ENCODE measurements at places on chromosomes 6 and 20. TPM values are rescaled to one million over a fixed set of nuclear protein-coding genes. Genes with fewer than 3 reads are reported as not detected.
A peak's percentile ranks its signal among the peaks of the same experiment; 100 is the strongest.

DNA sequence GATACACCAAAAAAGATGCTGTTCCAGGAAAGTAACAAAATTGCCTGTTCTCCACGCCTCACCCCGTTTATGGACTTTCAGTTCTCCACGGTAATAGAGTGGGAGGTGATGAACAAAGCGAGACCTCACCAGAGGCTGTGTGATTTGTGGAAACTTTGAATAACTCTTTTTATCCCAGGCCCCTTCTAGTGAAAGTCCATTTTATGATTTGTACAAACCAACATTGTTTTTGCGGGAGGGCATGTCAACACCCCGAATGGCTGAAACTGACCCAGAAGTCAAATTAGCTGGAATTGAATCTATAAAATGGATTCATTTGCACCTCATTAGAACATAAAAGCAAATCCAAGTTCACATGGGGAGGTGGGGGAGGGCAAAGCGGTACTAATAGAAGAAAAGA lies 517.8 kb downstream of the CDH26 start:
- DNase-seq: no peak

GRCh38 chr6:74074645-74075044 lies 378.6 kb downstream of the CD109 start:
- no peak for DNase-seq

- peak; percentile 51 for DNase-seq
Observed at GRCh38 chr6:116060572-116061283, at the start of gene FRK. TSS of gene FRK (minus strand) at chr6:116060891. CDS start at chr6:116060311, 580 bp downstream.

- no peak for DNase-seq
Observed at GRCh38 chr20:53597030-53597482, 3.4 kb upstream of the ZNF217 start.

GRCh38 chr6:148349466-148349865 lies 6.8 kb downstream of the SASH1 start:
- no peak for DNase-seq

DNA sequence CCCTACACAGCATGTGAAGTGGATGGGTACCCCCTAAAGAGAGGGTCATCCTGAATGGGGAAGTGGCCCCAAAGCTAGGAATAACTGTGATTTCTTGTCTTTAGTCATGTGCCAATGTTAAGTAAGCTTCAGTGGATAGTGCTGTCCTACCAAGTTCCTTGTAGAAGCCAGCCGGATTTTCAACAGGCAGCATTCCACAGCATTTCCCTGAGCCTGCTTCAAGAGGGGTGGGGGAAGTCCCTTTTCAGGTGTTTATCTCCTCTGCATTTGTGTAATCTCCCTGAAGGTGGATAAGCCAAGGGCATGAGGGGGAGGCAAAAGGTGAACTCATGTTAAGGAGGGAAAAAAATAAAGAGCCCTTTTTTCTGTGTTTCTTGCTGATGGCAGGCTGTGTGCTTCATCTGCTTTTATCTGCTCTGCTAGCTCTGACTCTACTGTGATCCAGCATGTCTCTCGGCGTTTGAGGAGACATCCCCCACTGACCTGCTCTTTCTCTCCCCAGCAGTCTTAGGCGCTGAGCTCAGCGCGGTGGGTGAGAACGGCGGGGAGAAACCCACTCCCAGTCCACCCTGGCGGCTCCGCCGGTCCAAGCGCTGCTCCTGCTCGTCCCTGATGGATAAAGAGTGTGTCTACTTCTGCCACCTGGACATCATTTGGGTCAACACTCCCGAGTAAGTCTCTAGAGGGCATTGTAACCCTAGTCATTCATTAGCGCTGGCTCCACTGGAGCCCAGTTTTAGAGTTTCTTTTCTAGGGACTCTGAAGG lies 1.9 kb downstream of the EDN1 start:
- DNase-seq: no peak

GRCh38 chr6:161374971-161375873 lies 101.4 kb upstream of the AGPAT4 start:
- DNase-seq: peak; percentile 26

GRCh38 chr6:148426317-148426977 lies 83.8 kb downstream of the SASH1 start:
- no peak for DNase-seq

DNA sequence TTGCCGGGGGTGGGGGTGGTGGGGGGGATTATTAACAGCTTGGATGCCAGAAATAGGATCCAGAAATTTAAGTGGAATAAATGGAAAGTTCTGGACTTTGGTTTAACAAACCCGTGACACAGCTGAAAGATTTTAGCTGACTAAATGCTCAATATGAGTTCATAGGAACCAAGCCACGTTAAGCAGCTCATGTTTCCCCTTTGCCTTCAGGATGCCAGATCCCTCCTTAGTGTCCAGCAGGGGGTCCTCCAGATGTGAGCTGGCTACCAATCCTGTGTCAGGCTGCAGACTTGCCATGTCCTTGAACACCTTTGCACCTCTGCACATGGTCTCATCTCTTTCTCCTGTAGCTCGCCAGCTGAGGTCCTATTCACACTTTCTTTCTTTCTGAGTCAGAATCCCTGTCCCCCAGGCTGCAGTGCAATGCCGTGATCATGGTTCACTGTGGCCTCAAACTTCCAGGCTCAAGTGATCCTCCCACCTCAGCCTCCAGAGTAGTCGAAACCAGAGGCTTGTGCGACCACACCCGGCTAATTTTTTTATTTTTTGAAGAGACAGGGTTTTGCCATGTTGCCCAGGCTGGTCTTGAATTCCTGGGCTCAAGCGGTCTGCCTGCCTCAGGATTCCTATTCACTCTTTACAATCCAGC lies 133.3 kb upstream of the ARMC2 start:
- DNase-seq: no peak

GRCh38 chr6:163946437-163946836 lies 531.9 kb downstream of the QKI start:
- no peak for DNase-seq

DNA sequence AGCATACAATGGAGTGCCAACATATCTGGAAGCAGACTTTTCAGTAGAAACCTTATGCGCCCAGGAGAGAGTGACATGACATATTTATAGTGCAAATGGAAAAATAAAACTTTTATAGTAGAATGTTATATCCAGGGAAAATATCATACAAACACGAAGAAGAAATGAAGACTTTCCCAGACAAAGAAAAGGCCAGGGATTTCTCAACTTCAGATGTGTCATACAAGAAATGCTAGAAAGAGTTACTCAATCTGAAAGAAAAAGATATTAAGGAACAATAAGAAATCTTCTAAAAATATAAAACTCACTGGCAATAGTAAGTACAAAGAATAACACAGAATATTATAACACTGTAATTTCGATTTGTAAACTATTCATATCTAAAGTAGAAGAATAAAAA lies 1269.3 kb downstream of the GRIK2 start:
- no peak for DNase-seq

GRCh38 chr6:31336896-31337496 lies 20.0 kb downstream of the HLA-B start:
- no peak for DNase-seq

DNA sequence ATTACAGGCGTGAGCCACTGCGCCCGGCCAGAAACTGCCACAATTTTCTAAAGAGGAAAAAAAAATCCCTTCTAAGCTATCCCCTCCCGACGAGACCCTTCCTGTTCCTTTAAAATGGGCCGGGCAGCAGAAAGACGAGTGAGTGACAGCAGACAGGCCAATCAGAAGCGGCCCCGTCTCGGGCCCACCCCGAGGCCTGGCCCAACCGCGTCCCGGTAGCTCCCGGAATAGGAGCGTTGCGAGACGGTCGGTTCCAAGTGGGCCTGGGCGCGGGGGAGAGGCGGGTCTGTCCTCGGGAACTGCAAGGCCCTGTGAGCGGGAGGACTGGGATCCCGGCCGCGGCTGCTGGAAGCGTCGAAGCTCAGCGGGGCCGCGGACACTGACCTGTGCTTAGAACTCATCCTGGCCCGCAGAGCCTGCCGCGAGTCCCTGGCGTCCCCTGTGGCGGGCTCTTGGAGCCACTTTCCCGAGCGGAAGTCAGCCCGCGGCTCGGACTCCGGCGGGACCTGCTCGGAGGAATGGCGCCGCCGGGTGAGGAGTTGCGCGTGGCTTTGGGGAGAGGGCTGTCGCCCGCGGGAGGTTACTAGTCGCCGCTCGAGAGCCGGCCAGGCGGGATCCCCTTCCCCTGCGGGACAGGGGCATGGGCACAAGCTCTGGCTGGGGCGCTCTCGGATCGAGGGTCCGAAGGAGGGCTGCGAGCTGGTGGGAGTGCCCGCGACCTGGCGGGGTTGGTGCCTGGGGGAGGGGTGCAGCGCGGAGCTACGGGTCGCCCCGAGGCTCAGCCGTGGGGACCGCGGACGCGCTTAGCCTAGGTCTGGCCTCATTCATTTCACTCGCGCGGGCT lies at the start of the genes MROH8 and RPN2:
MROH8 (minus strand) TSS at position 710 of the 844 bp plus-strand sequence.
RPN2 (plus strand) TSS at position 492 of the 844 bp plus-strand sequence; CDS start at position 519, 27 bp downstream.
- DNase-seq: peak; percentile 100

- DNase-seq: no peak
Observed at GRCh38 chr6:91781946-91782345, 1195.1 kb upstream of the MAP3K7 start.

DNA sequence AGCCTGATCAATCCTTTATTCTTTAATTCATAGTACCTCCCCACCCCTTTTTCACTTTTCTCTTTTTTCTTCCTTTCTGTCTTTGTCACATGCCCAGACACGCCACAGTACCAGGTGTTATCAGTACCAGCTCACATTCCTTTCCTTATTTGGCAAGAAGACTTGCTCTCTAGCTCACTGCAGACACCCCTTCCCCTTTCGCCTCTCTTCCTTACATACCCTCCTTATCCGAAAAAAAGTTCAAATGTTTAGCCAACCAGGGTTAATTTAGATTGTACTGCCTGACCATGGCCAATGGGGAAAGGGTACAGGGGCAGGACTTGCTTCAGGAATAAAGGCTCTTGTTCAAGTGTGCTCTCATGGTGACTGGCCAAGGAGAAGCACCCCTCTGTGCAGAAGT lies 9.3 kb upstream of the SIRPB2 start:
- DNase-seq: no peak

DNA sequence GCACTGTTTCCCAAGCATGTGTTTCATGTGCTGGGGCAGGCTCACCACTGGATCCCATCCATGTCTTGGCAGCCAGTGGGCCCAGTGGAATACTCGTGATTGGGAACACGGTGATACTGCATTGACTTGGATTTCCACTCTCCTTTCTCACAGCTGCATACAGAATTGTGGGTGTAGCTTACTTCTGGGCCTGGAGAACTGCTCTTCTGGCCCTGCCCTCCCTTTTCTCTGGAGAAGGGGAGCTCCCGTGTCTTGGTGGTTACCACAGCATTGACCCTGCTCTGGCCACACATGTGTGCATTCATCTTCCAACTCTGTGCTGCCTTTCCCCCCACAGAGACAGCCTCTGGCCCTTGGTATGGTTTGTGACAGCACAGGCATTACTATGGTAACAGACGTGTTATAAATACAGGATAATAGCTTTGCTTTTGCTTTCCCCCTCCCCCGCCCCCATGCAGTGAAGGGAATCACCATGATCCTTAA lies 21.6 kb downstream of the SOBP start:
- DNase-seq: no peak

DNA sequence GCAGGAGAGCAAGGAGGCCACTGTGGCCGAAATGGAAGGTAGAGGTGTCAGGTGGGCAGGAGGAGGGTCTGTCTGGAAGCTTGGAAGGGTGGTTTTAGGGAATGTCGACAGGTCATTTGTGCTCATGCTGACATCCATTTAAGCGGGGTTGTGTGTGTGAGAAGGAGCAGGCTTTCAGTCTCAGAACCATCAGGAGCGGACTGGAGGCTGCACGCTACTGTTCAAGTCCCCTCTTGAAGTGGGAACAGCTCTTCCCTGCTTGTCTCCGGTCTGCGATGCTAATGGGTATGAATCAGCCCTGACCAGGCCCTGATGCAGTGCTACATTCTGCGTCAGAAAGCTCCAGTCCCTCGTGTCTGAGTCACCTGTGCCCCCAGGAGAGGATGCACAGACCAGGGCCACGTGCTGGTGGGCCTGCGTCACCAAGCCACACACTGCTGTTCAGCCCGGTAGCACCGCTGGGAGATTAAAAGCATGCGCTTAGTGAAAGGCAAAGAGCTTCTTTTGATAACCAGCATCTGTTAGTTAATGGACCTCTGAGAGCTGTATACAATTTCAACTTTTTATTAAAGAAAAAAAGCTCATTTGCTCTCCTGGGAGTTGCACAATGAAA lies 58.0 kb downstream of the APCDD1L start:
- DNase-seq: no peak

GRCh38 chr6:11710311-11710761 lies 68.3 kb downstream of the ADTRP start:
- no peak for DNase-seq

The RAMACL gene
- total RNA-seq: 0.13 TPM

The IP6K3 gene
- total RNA-seq: not detected

The DEFB121 gene
- not detected for total RNA-seq

The PM20D2 gene
- total RNA-seq: 21.6 TPM

The TINAG gene
- not detected for total RNA-seq

The CPXM1 gene
- 1.2 TPM for total RNA-seq

The TULP1 gene
- total RNA-seq: not detected

The MAS1 gene
- not detected for total RNA-seq

The MAP7 gene
- total RNA-seq: not detected

The DCBLD1 gene
- total RNA-seq: 34.8 TPM

The C6orf58 gene
- total RNA-seq: not detected

The FGD2 gene
- total RNA-seq: 0.33 TPM

The MACROD2 gene
- total RNA-seq: 0.66 TPM

The TBC1D20 gene
- 11.6 TPM for total RNA-seq

The DEFB114 gene
- total RNA-seq: not detected

The STXBP5 gene
- total RNA-seq: 8.9 TPM

The NTSR1 gene
- not detected for total RNA-seq

The PI3 gene
- not detected for total RNA-seq
